ENCODE measurements at places on chromosomes 5 and 9.

DNA sequence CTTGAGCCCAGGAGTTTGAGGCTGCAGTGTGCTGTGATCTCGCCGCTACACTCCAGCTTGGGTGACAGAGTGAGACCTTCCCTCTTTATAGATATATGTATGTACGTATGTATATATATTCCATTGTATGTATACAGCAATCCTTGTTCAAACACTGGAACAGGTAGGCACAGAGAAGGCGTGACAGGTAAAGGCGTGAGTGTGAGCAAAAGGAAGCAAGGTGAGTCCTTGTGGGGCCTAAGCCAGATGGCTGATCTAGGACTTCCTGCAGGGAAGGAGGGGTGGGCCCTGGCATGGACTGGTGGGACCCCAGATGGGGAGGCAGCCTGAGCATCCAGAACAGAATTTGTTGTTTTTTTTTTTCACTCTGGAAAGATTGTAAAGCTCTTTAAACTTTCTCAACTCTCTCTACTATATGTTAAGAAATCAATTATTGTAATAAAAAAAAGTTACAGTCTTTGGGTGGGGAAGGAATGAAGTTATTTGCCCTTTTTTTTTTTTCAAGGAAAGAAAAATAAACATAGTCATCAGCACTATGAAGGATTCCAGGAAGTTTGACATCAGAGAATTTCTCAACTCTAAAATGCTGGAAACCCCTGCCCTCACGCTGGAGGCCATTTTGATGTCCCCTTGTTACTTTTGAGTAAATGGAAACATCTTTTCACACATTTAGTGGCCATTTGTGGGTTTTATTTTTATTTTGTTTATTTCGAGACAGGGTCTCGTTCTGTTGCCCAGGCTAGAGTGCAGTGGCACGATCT lies 38.9 kb upstream of the STXBP1 start:
- DNase-seq, result no peak

DNA sequence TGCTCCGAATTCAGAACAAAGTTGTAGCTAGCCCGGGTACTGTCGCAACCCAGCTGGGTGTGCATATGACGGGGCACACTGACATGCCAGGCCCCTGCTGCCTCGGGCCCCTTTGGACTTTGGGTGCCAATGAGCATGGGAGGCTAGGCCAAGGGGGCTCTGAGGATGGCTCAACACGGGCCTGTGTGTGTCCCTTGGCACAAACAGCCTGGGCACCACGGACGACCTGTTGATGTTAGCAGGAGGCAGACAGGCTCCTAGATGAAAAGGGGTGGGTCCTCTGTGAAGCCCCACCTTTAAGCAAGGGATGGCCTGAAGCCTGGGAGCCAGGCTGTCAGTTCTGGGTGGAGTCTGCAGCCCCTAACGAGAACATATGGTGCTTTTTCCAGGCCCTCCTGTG lies 1688.2 kb downstream of the EFNA5 start:
- no peak for DNase-seq

DNA sequence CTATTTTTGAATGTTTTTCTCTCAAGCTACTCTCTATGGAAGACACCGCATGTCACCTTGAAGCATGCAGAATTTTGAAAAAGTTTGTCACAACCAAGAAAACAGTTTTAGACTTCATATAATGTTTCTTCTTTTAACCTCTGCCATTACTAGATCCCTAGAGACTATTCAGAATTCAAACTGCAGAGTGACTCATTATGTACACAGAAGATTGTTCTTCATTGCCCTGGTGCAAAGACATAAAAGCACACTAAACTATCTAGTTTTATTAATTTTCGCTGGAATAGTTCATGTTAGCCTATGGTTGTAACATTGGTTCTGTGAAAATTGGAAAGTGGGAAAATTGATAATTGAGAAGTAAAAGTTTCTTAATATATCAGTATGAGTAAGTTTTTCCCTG lies 18.4 kb downstream of the F2RL2 start:
- no peak for DNase-seq

DNA sequence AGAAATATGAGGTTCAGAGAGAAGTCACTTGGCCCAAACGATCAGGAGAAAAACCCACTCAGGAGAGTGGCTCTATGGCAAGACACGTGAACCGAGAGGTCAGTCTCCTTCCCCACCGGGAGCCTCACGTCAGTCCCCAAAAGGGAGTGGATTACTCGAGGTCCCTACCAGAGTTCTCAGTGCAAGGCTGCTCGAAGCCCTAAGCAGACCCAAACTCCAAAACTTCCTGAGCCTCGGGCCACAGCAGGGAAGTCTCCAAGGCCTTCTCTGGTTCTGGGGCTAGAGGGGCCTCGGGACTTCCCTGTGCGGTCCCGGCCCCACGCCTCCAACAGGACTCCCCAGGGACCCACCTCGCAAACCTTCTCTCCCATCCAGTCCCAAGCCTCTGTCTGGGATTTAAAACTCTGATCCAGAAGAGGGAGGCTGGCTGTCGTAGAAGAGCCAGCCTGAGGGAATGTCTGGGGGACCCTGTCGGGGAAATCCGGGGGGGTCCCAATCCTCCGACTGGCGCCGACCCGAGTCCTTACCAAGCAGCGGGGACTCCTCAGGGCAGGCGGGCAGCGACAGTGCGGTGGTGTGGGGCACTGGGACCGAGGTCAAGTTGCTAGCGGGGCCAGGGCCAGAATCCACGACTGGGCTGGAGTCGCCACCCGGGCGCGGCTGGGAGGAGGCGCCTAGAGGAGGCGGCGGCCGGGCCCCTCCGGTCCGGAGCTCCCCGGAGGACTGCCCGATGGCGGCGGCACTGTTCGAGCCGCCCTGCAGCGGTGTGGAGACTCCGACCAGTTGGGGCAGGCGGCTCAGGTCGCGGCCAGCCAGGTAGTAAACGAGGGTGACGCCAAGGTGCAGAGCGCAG lies 679 bp downstream of the B4GALT1 start:
- no peak for DNase-seq

DNA sequence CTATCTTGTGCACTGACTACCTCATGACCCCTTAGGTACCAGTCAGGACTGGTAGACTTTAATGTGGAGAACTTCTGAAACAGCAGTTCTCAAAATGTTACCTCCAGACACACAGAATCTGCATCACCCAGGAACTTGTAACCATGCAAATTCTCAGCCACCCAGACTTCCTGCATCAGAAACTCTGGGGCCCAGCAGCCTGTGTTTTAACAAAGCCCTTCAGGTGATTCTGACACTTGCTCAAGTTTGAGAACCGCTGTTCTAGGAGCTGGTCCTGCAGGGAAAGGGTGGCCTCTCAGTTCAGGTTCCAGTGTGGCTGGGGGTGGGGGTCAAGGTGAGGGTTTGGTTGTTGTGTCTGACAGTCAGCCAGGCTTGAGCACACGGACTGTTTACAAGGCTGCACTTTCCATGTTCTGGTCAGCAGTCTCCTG lies 28.4 kb downstream of the ZFP62 start:
- peak; percentile 56 for DNase-seq
